ENCODE measurements at places on chromosomes 3 and 15.
A peak's percentile ranks its signal among the peaks of the same experiment; 100 is the strongest.

GRCh38 chr3:13123013-13123654, 49.9 kb upstream of the IQSEC1 start:
- H3K36me3 ChIP-seq, result no peaks in the 10 kb centered on the region
- DNase-seq, result no peak
- H3K27me3 ChIP-seq, result no peaks in the 10 kb centered on the region
- H3K4me1 ChIP-seq, result no peaks in the 10 kb centered on the region

- no peak overlapping the region for H3K4me3 ChIP-seq
- H3K27ac ChIP-seq, result no peak overlapping the region
- H3K36me3 ChIP-seq, result no peaks in the 10 kb centered on the region
- H3K27me3 ChIP-seq, result no peaks in the 10 kb centered on the region
- H3K4me1 ChIP-seq, result peaks cover 6% of the 10 kb centered on the region
- DNase-seq, result no peak
Measured at GRCh38 chr15:25725758-25726157, 137.4 kb downstream of the ATP10A start.

DNA sequence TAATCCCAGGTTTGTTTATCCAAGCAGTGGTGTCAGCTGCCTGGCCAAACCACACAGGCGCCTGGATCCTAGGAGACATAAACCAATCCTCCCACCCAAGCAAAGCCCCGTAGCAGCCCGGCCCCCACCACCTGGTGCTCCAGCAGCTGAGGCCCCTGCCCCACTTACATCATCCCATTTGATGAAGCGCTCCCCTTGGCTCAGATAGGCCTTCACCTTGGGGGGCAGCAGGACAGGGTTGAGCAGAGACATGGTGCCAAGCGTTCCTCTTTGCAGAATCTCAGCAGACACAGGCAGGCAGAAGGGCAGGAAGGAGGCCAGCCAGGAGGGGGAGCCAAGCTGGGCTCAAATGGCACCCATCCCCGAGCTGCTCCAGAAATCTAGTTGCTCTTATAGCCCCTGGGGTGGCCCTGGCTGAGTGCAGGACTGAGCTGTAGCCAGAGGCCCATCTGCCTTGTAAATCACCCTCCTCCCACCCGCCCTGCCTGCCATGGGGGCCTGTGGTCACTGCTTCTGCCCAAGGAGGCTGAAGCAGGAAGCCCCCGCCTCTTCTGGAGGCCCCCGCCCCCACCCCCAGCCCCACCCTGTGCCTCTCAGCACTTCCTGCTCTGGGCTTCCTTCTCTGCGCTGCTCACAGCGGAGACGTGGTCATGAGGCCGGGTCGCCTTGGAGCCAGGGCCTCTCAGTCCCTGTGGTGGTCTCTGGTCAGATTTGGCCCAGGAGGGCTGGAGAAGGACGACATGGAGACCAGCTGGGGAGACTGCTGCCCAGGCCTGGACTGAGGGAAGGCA, at the start of gene PLCB2:
Gene PLCB2 (minus strand): TSS at position 515 of the 791 bp plus-strand sequence. CDS start 263 bp downstream, at position 252.
- no peak within 1 kb of the TSS for H3K4me3 ChIP-seq
- H3K27me3 ChIP-seq, result no peaks in the 10 kb centered on the region
- H3K27ac ChIP-seq, result no peak within 1 kb of the TSS
- no peaks in the 10 kb centered on the region for H3K36me3 ChIP-seq
- DNase-seq, result no peak
- H3K4me1 ChIP-seq, result no peaks in the 10 kb centered on the region

DNA sequence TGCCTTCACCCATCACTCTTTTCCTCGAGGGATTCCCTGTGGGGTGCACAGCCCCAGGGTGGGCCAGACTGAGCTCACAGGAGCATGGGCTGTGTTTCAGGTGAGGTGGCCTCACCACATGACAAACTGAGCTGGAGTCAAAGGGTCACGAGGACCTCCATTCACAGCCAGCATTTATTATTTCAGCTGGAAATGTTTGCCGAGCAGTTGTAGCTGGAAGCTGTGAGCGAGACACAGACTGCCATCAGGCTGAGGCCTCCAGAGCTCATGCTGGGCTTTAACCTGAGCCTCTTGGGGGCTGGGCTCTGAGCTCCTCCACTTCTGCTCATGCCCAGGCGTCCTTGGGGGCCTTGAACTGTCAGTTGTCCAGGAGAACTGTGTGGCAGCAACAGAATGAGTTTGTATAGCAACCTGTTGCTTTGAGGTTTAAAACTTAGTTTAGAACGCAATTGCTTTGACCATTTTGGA, 57.5 kb downstream of the FLNB start:
- no peak for DNase-seq
- no peaks in the 10 kb centered on the region for H3K27me3 ChIP-seq
- H3K27ac ChIP-seq, result peak overlapping the region; percentile 66

GRCh38 chr15:75346796-75347221, at the start of gene NEIL1:
NEIL1 (plus strand) TSS chr15:75347039; CDS start chr15:75348906, 1,867 bp downstream.
- no peaks in the 10 kb centered on the region for H3K36me3 ChIP-seq
- no peak within 1 kb of the TSS for H3K27ac ChIP-seq
- H3K4me1 ChIP-seq, result no peaks in the 10 kb centered on the region
- DNase-seq, result no peak

- H3K36me3 ChIP-seq, result no peaks in the 10 kb centered on the region
- no peak overlapping the region for H3K4me3 ChIP-seq
Measured at GRCh38 chr15:65923264-65923663, 54.0 kb downstream of the RAB11A start.

DNA sequence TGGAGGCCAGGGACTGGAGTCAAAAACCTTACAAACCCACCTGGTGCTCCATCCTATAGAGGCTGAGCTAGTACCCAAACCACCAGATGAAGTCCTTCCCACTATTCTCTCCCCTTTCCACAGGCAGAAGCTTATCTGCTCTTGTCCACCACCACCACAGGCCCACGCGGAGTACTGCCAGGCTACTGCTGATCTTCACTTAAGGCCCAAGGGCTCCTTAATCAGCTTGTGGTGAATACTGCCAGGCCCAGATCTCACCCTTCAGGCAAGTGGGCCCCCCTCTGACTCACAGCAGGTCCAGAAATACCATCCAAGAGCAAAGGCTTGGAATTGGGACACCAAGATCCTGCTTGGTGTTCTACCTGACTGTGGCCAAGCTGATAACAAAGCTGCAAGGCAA, 598.1 kb upstream of the CBLB start:
- no peaks in the 10 kb centered on the region for H3K27me3 ChIP-seq
- no peak for DNase-seq
- H3K4me1 ChIP-seq, result no peaks in the 10 kb centered on the region
- no peaks in the 10 kb centered on the region for H3K36me3 ChIP-seq
- no peak overlapping the region for H3K27ac ChIP-seq

- H3K4me1 ChIP-seq, result no peaks in the 10 kb centered on the region
- no peak for DNase-seq
- no peaks in the 10 kb centered on the region for H3K27me3 ChIP-seq
- no peak overlapping the region for H3K27ac ChIP-seq
Measured at GRCh38 chr3:48314542-48314941, 18.9 kb downstream of the SPINK8 start.

DNA sequence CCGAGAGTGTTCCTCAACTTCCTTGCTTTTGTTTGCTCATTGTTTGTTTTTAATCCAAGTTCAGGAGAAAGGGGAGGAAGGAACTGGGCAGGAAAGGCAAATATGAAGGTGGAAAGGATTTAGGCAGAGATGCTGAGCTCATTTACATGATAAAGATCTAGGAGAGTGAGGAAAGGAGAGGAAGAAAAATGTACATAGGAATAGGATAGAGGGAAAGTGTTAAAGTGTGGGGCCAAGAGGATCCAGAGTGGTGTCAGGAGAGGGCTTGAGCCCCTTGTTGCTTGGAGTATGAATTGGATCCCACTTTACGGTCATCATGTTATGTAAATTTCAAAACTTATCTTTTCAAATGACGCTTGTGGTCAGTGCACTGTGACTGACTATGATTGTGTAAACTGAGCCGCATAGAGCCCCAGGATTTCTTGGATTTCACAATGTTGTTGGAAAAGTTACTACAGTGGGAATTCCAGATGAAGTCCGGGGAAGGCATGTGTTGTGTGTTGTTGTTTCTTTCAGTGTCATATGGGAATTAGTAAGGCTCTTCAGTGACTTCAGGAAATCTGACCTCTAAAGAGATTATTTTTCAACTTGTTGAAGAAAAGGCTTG, 15.0 kb upstream of the PLD1 start:
- no peak overlapping the region for H3K4me3 ChIP-seq
- no peak for DNase-seq
- peaks cover 3% of the 10 kb centered on the region for H3K4me1 ChIP-seq
- no peaks in the 10 kb centered on the region for H3K36me3 ChIP-seq
- no peak overlapping the region for H3K27ac ChIP-seq

DNA sequence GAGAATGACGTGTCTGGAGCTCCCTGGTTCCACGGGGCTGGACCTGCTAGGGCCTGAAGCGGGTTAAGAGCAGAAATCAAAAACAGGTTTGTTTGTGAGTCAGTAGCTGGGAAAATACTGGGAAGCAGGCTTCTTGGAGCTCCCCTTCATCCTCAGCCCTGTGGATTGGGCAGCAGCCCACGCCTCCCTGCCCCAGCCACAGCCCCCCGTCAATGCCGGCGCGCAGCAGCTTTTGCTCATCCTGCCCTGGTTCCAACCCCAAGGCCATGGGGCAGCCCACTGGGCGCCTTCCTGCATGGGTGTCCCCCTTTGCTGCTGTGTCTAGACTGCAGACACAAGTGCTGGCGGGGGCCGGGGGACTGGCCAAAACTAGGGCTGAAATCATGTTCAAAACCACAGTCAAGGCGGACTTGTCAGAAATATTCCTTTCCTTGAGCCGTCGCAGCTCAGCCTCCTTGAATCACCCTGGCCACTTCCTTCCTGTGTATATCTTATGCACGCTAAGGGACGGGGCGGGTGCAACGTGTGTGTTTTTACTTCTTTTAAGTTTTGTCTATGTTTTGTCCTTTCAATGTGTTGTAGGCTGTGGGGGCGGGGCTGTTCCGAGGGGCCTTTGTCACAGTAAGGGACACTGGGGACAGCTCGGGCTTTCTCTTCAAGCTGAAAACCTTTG, 108.1 kb downstream of the KLF13 start:
- H3K27me3 ChIP-seq, result no peaks in the 10 kb centered on the region
- no peak overlapping the region for H3K27ac ChIP-seq
- no peaks in the 10 kb centered on the region for H3K36me3 ChIP-seq
- DNase-seq, result no peak
- H3K4me3 ChIP-seq, result no peak overlapping the region

DNA sequence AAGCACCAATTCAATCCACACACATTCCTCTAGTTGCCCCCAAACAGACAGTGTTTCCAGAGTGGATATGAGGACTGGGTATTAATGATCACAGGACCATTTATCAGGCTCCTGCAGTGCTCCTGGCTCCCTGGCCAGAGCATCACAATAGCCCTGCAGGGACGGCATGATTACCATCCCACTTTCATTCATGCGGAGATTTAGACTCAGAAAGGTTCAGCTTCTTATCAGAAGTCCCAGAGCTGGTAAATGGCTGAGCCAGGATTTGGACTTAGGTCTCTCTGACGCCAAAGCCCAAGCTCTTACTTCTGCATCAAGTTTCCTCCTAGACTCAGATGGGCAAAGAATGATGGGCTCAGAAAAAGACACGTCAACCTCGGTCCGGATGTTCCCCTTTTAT, 2.9 kb upstream of the EPHB3 start:
- peaks cover 16% of the 10 kb centered on the region for H3K4me1 ChIP-seq
- peaks cover 12% of the 10 kb centered on the region for H3K27me3 ChIP-seq
- DNase-seq, result no peak
- no peaks in the 10 kb centered on the region for H3K36me3 ChIP-seq
- no peak overlapping the region for H3K27ac ChIP-seq

DNA sequence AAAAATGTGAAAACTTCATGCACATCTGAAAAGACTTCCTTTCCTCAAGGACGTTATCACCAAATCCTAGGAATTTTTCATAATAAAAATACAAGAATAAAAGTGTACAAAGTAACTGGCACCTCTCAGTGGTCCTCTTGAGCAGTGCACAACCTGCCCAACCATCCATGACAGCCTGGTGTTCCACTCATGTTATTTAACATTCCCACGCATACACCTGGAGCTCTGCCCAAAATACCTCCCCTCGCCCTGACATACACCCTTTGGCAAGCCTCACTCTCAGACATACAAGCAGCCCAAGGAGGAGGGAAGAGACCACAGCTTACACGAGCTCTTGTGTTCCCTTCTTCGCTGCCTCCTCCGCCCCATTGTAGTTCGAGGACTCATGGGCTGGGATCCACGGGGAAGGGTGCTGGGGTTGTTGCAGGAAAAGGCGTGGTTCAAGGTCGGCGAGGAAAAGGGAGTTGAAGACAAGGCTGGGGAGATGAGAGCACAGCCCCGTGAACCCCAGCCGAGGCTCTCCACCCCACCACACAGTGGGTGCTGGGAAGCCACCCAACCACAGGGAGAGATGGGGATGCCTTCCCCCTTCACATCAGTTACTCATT, 23.3 kb downstream of the GRIP2 start:
- no peak overlapping the region for H3K4me3 ChIP-seq
- no peaks in the 10 kb centered on the region for H3K4me1 ChIP-seq
- H3K36me3 ChIP-seq, result no peaks in the 10 kb centered on the region
- no peaks in the 10 kb centered on the region for H3K27me3 ChIP-seq

DNA sequence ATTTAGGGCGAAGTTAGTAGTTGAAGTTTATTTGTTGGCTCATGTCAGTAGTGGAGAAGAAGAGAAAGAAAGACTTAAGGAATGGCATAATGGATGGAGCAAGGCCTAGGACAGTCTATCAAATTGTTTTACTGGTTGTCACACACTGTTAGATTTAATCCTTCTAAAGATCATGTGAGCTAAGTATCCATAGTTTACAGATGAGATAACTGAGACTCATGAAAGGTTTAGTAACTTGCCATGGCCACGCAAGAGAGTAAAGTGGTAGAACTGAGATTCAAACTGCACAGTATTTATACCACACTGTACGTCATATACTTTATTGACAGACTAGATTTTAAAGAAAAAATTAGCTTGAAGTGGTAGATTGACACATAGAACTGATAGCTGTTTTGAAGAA, 11.4 kb downstream of the SPRED1 start:
- DNase-seq, result no peak
- H3K36me3 ChIP-seq, result peaks cover under 1% of the 10 kb centered on the region
- H3K27ac ChIP-seq, result no peak overlapping the region
- peaks cover 6% of the 10 kb centered on the region for H3K4me1 ChIP-seq
- no peak overlapping the region for H3K4me3 ChIP-seq

- H3K4me1 ChIP-seq, result no peaks in the 10 kb centered on the region
- H3K27me3 ChIP-seq, result no peaks in the 10 kb centered on the region
- no peak overlapping the region for H3K4me3 ChIP-seq
- no peak for DNase-seq
- H3K36me3 ChIP-seq, result no peaks in the 10 kb centered on the region
- no peak overlapping the region for H3K27ac ChIP-seq
Measured at GRCh38 chr3:17518189-17519059, 224.0 kb downstream of the TBC1D5 start.

- H3K4me3 ChIP-seq, result no peak overlapping the region
- no peaks in the 10 kb centered on the region for H3K4me1 ChIP-seq
- H3K27ac ChIP-seq, result no peak overlapping the region
- no peak for DNase-seq
- no peaks in the 10 kb centered on the region for H3K27me3 ChIP-seq
Measured at GRCh38 chr15:58505581-58505980, 73.8 kb downstream of the LIPC start.

- H3K36me3 ChIP-seq, result peaks cover 10% of the 10 kb centered on the region
- no peak overlapping the region for H3K27ac ChIP-seq
- no peaks in the 10 kb centered on the region for H3K27me3 ChIP-seq
- no peak for DNase-seq
- no peak overlapping the region for H3K4me3 ChIP-seq
Measured at GRCh38 chr3:195411836-195412235, 31.0 kb downstream of the ACAP2 start.

- no peak overlapping the region for H3K27ac ChIP-seq
- H3K4me1 ChIP-seq, result peaks cover 8% of the 10 kb centered on the region
Measured at GRCh38 chr15:77659350-77660321, 26.9 kb upstream of the LINGO1 start.
